ENCODE measurements at places on chromosomes 16 and 17.

DNA sequence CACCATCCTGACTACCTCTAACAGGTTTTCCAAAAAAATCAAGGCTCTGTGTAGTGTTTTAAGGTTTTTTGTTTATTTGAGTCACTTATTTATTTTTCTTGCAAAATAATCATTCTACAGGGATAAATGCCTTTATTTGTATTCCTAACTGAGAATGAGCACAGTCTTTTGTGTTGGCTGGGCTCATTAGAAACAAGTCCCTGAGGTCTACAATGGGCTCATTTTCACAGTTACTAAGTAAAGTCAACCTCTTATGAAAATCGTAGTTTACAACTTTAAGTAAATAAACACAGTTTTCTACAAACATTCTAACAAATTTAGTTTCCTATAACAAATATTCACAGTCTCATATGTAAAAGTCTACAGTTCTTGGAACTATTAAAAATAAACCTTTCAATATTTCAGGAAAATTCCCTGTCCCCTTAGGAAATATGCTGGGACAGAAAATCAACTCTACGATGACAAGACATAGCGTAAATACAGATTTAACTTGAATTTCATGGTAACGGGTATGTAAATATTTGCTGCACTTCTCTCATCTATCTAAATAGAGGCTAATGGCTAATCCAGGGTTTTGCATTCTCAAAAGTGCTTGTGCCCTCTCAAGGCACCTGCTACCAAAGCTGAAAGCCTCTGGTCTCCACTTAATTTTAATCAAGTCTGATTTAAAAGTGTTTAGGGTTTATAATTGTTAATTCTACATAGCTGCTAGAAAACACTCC is 31.5 kb upstream of the CDH5 start:
- DNase-seq, result no peak

DNA sequence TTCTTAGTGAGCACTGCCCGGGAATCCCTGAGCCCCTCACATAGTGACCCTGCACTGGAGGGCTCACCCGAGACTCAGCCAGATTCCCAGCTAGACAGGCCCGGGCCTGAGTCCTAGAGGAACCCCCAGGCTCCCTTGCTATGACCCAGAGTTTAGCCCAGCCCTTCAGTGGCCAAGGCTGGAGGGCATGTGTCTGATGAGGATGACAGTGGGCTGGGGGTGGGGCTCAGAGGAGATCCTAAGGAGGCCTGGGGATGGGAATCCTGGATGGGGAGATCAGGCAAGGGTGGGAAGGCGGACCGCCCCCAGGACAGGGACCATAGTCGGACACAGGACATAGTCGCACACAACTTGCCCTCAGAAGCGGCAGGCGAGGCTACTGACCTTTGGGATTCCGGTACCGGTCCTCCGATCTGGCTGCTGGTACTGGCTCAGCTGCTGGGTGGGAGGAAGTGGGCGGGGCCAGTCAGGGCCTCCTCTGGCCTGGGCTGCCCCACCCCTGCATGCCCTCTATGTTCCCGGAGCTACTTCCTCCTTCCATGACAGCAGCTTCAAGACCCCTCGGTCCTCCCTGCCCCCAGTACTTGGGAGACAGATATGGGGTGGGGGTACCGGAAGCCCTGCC is 1.1 kb downstream of the CD79B start:
- DNase-seq, result peak; percentile 52

DNA sequence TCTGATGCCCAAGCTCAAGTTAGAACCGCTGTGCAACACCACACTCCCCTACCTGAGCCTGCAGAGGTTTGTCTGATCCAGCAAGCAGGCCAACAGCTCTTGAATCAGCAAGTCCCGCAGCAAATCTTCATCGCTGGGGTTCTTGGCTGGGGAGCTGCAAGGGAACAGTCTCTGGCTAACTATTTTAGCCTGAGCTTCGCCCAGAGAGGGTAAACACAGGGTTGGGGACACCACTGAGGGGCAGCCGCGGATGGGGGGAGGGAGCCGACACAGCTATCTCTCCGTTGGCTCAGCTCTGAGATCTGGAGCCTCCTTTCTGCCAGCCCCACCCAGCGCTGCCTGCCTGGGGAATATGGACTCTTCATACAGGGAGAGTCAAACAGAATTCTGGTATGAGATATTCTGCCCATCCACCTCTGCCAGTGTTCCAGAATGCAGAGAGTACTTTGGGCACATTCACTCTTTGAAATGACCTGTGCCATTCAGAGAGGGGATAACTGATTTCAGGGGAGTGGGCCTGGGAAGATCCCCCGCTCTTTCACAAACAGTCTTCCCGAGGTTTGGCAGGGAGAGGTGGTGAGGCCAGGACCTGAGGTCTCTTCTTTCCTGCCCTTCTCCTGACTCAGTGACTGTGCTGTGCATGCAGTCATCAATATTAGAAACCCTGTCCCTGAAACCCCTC is 7.4 kb downstream of the GIP start:
- DNase-seq, result no peak

- DNase-seq, result no peak
Observed at GRCh38 chr16:56389554-56389953, 35.8 kb downstream of the AMFR start.

- DNase-seq, result no peak
Observed at GRCh38 chr16:58931436-58931835, 197.3 kb upstream of the GOT2 start.

GRCh38 chr17:55098765-55099164 is 130.2 kb downstream of the STXBP4 start:
- no peak for DNase-seq

DNA sequence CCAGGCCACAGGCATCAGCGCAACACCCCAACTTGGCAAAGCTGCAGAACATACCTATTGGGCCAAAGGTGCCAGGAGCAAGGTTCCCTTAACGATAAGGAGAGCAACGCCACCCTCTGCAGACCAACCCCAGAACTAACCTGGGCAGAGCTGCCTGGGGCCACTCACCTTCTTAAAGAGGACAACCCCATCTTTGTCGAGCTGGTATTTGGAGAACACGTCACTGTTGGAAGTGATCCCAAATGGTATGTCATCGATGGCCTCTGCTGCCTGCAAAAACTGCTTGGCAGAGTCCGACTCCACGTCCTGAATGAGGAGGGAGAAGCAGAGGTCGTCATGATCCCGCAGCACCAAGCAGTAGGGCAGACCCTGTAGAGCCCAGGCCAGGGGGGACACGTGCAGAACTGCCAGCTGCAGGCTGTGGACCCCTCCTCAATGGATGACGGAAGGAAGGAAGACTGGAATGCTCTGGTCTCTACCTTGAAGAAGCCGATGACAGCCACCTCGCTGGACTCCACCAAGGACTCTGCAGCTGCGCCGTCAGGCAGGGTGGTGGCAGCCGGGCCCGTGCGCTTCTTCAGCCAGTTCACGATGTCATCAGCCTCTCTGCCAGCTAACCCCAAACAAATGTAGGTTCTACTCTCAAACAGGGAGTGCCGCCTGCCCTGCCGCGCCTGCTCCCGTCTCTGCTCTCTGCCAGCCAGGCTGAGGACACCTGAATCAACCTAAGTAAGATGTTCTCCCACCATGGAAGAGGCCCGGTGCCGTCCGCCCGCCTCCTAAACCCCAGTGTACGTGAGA is 5.2 kb downstream of the P4HB start:
- no peak for DNase-seq

GRCh38 chr17:16947470-16947869 is 24.4 kb downstream of the TNFRSF13B start:
- DNase-seq, result no peak

GRCh38 chr17:38322156-38322779 is 21.5 kb downstream of the GPR179 start:
- peak; percentile 47 for DNase-seq

- no peak for DNase-seq
Observed at GRCh38 chr17:41026715-41027471, at the start of gene KRTAP1-5. Gene KRTAP1-5, minus strand, starts transcription at chr17:41027208. Its CDS starts 53 bp downstream, at chr17:41027155.

- no peak for DNase-seq
Observed at GRCh38 chr17:357644-358043, 5.0 kb upstream of the RPH3AL start.

DNA sequence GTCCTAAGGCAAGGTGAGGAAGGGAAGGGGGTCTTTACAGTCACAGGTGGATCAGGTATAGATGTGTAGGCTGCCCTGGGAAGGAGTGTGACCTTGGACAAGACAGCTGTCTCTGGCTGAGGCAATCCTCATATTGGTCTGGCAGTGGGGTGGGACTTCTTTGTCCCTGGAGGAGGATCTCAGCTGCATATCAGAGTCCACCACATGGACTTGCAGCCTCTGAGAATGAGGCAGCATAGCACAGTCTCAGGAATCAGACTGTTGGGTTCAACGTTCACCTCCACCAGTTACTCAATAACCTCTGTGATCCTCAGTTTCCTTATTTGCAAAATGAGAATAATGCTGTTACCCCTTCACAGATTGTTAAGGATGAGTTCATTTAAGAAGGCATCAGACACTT is 33.4 kb downstream of the ACSM2A start:
- DNase-seq, result no peak

DNA sequence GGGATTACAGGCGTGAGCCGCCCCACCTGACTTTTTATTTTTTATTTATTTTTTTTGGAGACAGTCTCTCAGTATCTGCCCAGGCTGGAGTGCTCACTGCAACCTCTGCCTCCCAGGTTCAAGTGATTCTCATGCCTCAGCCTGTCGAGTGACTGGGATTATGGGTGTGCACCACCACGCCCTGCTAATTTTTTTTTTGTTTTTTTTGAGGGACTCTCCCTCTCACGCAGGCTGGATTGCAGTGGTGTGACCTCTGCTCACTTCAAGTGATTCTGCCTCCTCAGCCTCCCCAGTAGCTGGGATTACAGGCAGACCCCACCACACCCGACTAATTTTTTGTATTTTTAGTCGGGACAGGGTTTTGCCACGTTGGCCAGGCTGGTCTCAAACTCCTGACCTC is 7.7 kb downstream of the ZNF207 start:
- DNase-seq, result no peak

DNA sequence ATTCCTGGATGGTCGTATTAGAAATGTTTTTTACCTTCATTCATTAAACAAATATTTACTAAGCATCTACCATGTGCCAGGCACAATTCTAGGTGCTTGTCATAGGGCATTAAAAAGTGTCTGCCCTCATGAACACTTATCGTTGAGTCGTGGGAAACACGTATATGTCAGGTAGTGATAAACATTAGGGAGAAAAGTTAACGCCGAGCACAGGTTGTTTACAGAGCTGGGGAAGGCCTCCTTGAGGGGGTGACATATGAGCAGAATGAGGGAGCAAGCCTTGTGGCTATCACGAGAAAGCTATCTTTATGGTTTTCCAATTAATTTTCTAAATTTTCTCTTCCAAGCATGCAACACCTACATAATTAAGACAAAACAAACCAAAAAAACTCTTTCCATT is 985 bp upstream of the ZNF213 start:
- DNase-seq, result no peak

DNA sequence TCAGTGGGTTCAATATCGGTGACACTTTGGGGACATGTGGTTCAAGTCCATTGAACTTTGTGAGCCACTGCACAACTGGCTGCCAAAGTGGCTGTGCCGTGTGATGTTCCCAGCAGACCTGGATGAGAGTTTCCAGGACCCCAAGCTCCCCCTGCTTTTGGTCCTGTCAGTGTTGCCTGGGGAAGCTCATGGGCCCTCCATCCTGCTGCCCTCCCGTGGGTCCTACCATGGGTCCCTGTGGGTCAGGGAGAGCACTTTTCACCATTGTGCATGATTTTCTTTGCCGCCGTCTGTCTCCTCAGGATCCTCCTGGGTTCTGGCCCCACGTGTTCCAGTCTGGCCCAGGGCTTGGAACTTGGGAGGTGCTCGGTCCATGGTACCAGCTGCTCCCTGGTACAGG is 38.1 kb downstream of the LGALS9 start:
- DNase-seq, result no peak

DNA sequence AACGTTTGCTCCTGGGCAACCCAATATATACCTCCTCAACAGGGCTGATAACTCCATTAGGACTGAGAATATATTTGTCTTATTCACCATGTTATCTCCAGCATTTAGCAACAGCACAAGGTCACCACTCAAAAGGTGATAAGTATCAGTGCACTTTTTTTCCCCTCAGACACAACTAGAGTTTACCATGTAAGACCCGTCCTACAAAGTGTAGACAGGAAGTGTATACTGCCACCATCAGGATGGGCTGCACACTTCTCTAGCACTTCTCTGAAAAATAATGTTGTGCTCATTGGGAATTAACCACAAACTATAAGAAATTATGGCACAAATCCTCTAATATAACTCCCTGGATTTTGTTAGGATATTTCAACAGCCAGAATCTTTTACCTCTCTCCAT is 5.7 kb upstream of the VAT1L start:
- DNase-seq, result no peak

- no peak for DNase-seq
Observed at GRCh38 chr17:56367366-56367765, 214.1 kb downstream of the ANKFN1 start.

DNA sequence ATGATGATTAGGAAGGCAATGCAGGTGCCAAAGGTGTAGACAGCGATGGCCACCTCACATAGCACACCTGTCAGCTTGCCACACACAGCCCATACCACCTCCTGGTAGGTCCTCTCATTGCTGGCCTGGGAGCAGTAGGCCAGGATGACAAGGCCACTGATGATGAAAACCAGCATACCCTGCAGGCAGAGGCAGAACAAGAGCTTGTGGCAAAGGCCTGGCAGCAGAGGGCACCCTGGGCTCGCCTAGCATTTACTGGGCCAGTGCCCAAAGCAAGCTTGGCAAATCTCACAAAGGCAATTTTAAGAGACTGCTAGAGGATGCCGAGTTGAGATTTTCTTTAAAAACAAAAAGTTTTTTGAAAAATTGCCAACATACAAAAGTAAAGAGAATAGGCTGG is 5.9 kb downstream of the SLC38A7 start:
- DNase-seq, result no peak

GRCh38 chr17:78862073-78863023 is 21.7 kb upstream of the USP36 start:
- no peak for DNase-seq

DNA sequence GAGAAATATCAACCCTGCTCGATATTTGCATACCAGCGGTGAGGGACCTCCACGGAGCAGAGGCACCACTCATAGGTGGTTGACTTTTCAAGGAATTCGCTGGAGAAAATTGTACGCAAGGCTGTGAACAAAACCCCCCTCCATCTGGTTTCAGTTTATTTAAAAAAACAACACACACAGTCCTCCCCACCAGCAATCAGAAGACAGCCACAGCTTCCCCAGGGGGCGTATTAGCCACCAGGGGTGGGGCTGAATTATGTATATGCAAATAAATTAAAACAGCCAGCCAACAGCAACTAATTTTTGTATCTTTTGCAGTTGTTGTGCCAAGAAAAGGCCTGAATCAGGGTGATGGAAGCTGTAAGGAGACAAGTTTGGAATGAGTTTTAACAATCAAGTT is 5.9 kb upstream of the HSD11B2 start:
- DNase-seq, result no peak

DNA sequence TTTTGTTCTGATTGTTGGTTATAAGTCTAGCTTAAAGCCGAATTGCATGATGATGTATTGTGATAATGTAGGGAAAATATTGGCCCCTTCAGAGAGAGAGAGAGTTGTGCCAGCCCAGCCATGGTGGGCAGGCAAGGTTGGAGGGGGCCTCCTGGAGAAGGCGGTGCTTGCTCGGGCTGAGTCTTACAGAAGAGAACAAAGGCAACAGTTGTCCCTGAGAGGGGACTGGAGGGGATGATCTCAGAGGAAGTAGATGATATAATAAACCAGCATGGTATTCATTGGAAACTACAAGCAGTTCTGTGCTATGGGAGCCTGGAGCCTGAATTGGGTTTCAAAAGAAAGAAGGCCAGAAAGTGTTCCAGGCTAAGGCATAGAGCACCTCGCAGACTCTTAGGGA is 173.8 kb downstream of the RPTOR start:
- no peak for DNase-seq

GRCh38 chr17:80308692-80309517 is 48.3 kb downstream of the RNF213 start:
- DNase-seq, result no peak

Data from activated T-helper 1 cell treated with Interleukin-2 at 50 U/mL for 16 hours (primary cell).